ENCODE measurements at places on chromosomes 7 and 10.

GRCh38 chr10:62961951-62962523 lies 145.9 kb upstream of the EGR2 start:
- no peak overlapping the region for H3K4me3 ChIP-seq
- peaks cover 51% of the 10 kb centered on the region for H3K27me3 ChIP-seq
- H3K27ac ChIP-seq, result no peak overlapping the region
- no peak for DNase-seq

DNA sequence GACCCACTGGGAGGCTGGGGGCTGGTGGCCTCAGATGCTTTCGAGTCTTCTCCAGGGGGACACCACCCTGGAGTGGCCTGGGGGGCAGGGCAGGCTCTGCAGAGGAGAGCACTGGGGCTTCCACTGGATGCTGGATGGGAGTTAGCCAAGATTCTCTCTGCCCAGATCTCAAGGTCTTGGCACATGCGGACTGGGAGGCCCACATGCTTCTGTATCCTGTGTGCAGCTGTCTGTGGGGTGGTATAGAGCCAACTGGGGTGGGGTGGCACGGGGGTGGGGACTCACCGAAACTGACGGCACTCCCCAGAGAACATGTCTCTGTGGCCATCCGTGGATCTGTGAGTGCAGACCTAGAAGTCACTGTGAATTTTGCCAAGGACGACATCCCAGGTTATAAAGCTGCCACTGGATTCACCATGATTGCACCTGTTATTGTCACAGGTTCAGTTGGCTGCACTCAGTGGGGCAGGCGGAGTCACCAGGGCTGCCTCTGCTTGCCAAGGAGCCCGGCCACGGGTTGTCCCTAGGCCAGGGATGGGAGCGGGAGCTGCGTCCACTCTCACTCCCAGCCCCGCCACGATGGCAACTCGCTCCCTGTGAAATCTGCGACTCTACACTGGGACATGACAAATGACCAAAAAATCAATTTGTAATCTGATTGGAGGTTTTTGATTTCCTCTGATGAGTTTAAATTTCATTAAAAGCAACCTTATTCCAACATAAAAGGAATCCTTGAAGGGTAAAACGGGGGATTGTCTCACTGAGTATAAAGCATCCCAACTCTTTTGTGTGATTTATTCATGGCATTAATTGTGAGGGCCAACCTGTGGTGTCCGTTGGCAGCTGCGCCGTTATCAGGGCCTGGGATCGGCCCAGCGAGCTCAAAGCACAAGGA lies 131.3 kb downstream of the EBF3 start:
- DNase-seq, result no peak
- peaks cover 2% of the 10 kb centered on the region for H3K36me3 ChIP-seq
- H3K27ac ChIP-seq, result no peak overlapping the region
- no peak overlapping the region for H3K4me3 ChIP-seq
- no peaks in the 10 kb centered on the region for H3K4me1 ChIP-seq

DNA sequence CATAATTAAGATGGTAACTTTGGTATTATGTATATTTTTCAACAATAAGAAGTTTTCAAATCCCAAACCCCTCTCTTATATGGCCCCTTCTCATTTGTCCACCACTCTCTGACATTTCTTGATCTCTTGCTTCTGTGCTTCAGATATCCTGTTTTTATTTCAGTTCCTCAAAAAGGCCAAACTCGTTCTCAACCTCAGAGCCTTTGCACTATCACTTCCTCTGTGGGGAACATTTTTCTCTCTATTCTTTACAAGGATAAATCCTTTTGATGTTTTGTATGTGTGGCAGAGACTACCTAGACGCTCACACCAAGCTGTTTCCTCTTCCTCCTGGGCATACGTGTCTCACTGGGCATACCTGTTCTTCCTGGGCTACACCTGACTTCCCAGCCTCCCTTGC lies 54.2 kb upstream of the FRMD4A start:
- H3K4me3 ChIP-seq, result no peak overlapping the region
- peaks cover 1% of the 10 kb centered on the region for H3K36me3 ChIP-seq
- peaks cover 14% of the 10 kb centered on the region for H3K27me3 ChIP-seq
- DNase-seq, result no peak
- H3K27ac ChIP-seq, result no peak overlapping the region

DNA sequence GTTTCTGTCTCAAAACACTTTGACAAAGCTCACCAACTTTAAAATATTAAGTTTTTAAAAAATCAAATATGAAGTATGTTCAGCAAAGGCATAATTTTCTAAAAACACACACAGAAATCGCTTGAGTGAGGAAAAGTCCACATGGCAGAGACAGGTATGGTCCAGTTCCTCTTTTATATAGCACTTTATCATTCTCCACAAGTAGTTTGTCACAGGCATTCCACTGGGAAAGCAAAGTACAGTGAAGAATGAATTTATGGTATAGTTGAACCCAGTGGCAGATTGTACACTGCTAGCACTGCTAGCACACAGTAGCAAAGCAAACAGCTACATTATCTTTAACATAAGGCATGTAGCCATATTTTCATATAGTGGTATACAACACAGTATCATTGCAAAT lies 102.3 kb downstream of the HECTD2 start:
- no peaks in the 10 kb centered on the region for H3K27me3 ChIP-seq
- no peak overlapping the region for H3K4me3 ChIP-seq
- no peaks in the 10 kb centered on the region for H3K4me1 ChIP-seq

GRCh38 chr10:103181244-103181643 lies 11.8 kb downstream of the NT5C2 start:
- H3K27ac ChIP-seq, result no peak overlapping the region
- no peak overlapping the region for H3K4me3 ChIP-seq
- no peaks in the 10 kb centered on the region for H3K27me3 ChIP-seq

DNA sequence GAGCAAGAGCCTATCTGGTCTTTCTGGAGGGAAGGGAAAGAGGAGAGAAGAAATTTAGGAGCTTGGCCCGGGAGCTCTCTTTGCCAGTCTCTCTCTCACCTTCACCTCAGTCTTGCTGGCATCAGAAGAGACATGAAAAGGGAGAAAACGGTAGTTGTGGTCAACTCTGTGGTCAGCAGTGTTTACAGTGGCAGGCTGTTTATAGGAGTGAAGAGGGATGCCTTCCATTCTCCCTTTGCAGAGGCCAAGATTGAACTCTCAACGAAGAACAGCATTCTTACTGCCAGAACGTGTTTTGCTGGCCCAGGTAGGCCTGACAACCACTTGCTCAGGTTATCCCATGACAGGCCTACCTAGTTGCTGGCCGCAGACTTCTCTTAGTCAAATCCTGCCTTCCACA lies 133.3 kb downstream of the CCDC3 start:
- no peak for DNase-seq
- no peak overlapping the region for H3K27ac ChIP-seq

DNA sequence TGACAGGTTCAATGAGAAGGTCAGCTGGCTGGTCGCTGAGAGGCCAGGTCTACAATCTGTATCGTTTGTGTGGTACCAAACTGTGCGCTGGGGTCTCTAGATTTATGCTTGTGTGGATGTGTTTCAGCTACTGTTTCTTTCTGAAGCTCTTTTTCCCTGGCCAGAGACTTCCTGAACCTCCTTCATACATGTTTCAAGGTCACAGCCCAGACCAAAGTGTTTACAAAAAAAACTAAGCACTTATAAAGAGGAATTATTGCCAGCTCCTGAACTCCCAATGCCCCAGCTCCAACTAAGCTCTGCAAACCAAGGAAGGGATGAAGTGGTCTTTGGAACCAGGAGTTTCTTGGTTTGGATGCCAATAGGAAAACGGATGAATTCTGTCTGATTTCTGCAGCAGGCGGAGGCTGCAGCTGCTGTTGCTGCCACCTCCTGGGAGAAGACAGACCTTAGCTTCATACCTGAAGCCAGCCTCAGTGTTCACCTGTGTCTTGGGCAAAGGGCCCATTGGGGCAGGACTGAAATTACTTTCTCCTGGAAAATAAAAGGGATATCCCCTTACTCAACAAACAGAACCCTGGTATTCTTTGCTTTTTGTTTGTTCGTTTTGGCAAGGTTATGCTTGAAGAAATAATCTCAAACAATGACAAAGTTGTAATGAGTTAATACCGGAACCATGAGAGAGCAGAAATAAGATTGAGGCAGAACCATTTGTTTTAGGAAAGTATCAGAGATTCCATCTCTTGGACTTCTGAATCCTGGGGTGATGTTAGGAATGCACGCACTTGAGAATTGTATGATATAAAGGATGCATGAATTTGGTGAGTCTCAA lies 24.6 kb upstream of the MKLN1 start:
- no peak for DNase-seq
- H3K27ac ChIP-seq, result no peak overlapping the region
- H3K4me3 ChIP-seq, result no peak overlapping the region

- H3K27me3 ChIP-seq, result no peaks in the 10 kb centered on the region
- no peaks in the 10 kb centered on the region for H3K4me1 ChIP-seq
- DNase-seq, result no peak
- H3K36me3 ChIP-seq, result no peaks in the 10 kb centered on the region
- H3K27ac ChIP-seq, result no peak overlapping the region
Observed at GRCh38 chr10:14389981-14390590, 59.4 kb upstream of the FRMD4A start.

DNA sequence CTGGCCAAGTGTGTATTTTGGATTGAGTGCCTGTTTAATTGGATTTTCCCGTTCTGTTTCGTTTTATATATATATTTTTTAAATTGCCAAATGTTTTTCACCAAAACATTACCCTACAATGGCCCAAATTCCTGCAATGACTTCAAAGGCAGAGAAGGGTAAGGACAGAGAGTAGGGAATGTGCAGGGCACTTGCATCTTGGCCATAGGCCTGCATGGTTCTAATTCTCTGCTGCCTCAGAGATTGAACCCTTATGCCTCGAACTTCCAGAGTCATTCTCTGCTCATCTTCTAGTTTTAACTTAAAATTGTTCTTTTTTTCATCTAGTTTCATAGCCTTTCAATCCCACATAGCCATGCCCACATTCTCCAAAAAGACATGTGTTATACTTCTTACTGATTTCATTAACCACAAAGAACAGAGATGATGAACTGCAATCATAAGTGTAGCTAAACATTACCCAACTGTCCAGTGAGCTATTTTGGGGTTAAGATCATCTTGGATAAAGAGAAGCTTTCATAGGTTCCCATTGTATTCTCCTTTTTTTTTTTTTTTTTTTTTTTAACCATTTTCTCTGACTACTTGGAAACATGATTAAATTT lies 177.6 kb downstream of the PLXDC2 start:
- no peaks in the 10 kb centered on the region for H3K36me3 ChIP-seq
- DNase-seq, result no peak
- no peaks in the 10 kb centered on the region for H3K27me3 ChIP-seq

All from central memory CD8-positive, alpha-beta T cell (primary cell).